GM23338 (cell line): ENCODE measurements at places on chromosomes 3 and 15. TPM values are rescaled to one million over a fixed set of nuclear protein-coding genes. Genes with fewer than 3 reads are reported as not detected.

Gene RASL12
- total RNA-seq = 20.1 and 27.7 TPM in 2 replicates

Gene ACKR4
- not detected in 2 replicates for total RNA-seq

Gene ROBO2
- total RNA-seq = 4.3 and 7.8 TPM in 2 replicates

Gene GOLGB1
- total RNA-seq = 19.8 and 34.5 TPM in 2 replicates

Gene TRAT1
- not detected in 2 replicates for total RNA-seq

Gene PLA2G4E
- total RNA-seq = not detected in 2 replicates

Gene MKRN3
- not detected in 2 replicates for total RNA-seq

Gene DPPA2
- 9.3 and 14.3 TPM in 2 replicates for total RNA-seq

Gene ABCC5
- total RNA-seq = 38.5 and 39.9 TPM in 2 replicates

Gene ALG1L2
- total RNA-seq = not detected in 2 replicates

DNA sequence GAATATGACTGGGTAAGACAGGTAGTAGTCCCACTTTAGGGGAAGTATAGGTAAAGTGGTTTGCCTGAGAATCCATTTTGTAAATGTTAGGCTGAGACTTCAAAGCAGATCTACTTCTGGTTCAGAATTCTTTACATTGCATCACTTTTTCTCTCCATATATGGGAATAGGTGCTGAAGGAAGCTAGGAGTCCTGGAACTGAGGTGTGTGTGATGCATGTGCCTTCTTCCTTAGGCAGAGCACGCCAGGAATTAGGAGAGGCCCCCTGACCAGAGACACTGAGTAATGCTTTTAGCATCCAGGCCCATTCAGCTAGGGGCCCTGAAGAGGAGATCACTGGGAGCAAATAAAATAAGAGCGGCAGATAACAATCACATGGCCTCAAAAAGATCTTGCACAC is 69.2 kb upstream of the DCP1A start:
- DNase-seq = peak; percentile 23

DNA sequence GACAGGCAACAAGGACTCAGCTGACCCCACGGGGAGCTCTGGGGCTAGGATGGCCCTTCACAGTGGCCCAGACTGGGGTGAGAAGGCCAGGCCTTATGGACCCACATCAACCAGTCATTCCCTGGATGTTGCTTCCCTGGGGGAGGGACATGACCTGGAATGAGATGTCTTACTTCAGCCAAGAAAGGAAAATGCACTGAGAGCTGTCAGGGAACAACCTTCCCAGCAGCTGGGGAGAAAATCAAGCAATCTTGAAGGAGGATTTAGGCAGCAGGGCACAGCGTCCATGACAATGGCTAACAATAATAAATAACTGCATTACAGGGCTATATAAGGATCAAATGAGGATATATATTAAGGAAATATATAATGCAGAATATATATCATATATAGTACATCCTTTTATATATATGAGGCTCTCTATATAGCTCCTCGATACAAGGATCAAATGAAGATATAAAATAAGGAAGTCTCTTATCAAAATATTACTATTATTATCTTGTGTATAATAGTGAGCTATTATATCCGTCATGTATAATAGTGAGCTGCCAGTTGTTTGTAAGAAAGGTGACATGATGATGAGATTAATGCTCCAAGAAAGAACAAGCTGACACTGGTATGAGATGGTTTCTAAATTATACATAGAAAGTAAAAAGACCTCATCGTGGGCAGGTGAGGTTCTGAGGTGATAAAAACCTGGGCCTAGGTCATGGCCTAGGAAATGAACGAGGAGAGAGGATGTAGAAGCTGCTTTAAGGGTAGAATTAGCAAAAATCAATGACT is 117.8 kb upstream of the LIPC start:
- DNase-seq = no peak

DNA sequence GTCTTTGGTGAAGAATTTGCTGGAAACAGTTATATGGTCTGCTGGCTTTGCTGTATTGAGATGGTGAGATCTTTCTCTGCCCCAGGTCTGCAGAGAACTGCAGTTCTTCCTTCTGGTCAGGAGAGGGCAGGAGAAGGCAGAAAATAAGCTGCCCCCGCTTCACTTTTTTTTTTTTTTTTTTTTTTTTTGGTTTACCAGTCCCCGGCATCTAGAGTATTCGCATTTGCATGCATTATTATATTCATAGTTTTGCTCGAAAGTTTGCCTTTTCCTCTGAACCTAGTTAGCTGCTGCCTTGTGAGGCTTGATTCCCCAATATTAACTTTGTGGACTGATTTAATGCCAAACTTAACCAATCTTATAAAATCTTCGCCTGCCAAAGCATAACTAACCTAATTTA is 10.6 kb upstream of the PARL start:
- peak; percentile 68 for DNase-seq

GRCh38 chr3:131233900-131234668 is 147.5 kb upstream of the NUDT16 start:
- DNase-seq = no peak

DNA sequence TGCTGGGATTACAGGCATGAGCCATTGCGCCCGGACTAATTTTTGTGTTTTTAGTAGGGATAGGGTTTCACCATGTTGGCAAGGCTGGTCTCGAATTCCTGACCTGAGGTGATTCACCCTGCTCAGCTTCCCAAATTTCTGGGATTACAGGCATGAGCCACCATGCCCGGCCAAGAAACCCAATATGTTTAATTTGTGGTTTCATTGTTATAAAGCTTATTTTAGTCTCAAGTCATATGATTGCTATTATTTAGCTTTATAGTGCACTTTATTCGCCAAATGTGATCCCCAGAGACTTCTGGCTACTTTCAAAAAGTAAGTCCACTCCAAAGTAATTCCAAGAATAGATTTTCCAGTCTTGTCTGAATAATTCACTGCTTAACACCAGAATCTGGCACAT is 19.3 kb upstream of the SLC4A7 start:
- no peak for DNase-seq

GRCh38 chr15:101338502-101339057 is 43.5 kb upstream of the SNRPA1 start:
- no peak for DNase-seq

GRCh38 chr3:26622621-26623418 is at the start of gene LRRC3B:
TSS of gene LRRC3B (plus strand) at chr3:26622772. CDS start at chr3:26709673, 86,901 bp downstream.
- DNase-seq = peak; percentile 86

DNA sequence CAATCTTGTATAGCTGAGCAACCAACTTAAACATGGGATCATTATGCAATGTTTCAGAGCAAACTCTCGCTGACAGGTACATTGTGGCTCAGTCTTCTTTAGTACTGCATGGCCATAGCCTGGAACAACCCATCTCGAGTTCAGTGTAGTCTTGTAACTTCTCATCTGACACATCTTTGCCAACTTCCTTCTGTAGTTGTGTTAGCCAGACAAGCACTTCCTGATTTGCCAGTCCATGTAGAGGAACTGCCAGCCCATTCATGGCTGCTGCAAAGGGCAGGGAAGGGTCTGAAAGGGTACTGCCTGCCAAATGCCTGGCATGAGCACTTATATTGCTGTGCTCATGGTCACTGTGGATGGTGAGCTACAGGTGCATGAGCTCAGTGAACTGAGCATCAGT is 49.2 kb upstream of the CCDC54 start:
- DNase-seq = no peak

- DNase-seq = peak; percentile 85
These were observed 33.4 kb downstream of the PRKCD start for GRCh38 chr3:53194210-53195065.

DNA sequence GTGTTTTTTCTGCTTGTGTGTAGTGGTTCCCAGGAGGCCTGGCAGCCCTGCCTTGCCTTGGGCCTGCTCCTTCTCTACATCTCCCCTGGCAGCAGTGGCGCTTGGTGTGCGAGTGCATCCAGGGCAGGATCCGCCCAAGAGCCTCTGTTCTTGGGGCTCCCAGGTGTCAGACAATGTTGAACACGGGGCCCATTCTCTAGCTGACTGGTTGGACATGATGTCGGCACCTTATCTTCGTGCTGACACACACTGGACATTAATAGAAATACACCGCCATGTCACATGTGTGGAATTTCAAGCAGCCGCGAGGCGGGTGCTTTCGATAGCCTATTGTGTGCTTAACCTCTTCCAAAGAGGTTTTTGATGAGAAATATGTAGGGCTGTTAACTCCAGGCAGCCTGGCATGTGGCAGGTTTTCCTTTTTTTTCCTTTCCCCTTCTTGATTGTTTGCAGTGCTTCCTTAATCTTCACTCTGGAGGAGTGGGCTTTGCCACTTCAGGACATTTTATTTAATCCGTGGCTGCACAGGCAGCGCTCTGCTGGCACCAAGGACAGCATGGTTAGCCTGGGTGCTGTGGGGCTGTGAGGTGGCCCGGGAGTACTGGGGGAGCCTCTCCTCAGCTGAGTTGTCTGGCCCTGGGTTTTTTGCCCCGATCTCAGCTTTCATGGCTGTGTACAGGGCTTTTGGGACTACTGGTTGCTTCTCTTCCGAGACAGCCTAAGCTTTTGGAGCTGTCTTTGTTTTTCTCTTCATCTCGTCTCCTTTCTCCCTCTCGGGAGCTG is 42.5 kb downstream of the CHCHD6 start:
- no peak for DNase-seq

DNA sequence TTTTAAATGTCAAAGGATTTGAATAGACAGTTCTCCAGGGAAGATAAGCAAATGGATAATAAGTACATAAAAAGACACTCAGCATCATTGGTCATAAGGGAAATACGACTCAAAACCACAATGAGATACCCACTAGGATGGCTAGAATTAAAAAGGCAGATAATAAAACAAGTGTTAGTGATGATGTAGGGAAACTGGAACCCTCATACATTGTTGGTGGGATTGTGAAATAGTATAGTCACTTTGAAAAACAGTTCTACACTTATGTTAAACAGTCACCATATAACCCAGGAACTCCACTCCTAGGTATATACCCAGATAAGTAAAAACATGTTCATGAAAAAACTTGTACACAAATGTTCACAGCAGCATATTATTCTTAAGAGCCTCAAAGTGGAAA is 72.5 kb downstream of the GPR156 start:
- no peak for DNase-seq

DNA sequence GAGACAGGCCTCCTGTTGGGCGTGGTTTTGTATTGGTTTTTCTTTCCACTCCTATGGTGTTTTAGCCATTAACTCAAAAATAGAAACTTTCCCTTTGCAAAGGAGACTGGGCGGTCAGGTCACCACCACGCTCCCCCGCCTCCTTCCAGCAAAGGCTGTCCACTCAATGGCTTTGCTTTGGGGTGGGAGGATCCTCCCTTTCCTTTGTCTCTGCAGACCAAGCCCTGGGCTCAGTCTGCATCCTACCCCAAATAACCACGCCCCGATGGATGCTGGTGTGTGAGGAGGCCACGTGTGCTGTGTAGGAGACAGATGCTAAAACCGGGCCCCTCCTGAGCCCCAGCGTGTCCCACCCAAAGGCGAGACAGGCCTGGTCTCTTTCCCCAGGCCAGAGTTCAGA is 68.5 kb downstream of the GRIP2 start:
- DNase-seq = no peak

- DNase-seq = no peak
These were observed 14.6 kb upstream of the ATP10A start for GRCh38 chr15:25877681-25878080.

DNA sequence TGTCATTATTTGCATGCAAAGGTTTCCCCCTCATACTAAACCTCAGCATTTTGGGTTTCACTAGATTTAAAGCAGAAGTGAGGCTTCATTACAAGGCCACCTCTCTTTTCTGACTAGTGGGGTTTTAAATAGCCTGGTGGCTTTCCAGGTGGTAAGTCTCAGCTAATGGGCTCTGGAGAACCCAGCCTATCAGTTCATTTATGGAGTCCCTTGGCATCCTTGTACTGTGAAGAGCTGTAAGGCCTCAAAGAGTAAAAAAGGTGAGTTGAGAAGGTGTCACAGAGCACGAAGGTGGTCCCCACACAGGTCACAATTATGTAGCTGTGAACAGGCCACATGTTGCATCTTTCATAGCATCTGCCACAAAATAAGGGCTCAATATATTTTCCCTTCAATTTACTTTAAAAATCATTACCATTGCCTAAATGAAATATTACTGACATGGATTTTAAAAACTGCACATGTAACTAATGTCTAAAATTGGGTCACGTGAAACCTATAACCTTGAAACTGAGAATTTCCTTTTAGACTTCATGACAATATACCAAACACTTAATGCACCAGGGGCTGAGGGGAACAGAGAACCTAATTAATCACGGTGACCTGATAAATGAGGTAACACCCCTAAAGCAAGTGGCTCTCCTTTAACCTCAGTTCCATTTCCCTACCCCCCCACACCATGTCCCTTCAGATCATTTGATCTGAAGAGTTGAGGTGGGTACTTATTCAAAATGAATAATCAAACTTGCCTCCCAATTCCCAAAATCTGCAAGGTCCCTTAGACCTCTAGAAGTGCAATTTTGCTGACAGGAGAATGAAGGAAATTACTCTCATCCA is 1.3 kb downstream of the NGLY1 start:
- no peak for DNase-seq

GRCh38 chr3:195863121-195864061 is 45.0 kb downstream of the TNK2 start:
- DNase-seq = peak; percentile 90

- DNase-seq = no peak
These were observed 34.8 kb upstream of the SFMBT1 start for GRCh38 chr3:53080612-53081205.

DNA sequence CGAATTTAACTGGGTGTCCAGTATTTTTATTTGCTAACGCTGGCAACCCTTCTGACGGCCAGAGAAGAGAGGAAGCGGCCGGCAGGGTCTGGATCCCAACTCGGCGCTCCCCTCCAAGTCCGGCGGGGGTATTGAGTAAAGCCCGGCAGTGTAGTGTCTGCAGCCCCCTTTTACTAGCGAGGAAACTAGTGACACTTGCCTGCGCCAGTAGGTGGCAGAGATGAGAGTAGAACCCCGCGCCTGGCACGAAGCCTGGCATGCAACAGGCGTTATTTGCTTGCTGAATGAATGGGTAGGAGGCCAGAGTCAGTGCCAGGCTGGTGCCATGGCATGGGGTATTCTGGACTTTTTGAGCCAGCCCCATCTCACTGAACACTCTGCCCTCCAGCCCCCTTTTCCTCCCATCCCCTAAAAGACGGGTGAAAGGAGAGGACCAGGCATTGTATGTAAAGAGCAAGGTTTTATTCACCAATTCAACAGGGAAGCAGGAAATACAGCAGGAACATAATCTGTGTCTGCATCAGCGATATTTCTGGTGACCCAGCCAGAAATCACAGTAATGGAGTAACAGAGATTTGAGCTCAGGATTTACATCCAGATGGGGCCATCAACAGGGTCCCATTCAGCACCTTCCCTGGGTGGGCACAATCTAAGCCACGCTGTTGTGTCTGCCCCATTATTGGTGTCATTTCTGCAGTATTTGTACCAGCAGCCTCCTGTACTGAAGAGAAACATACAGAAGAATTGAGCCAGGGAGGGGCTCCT is 788 bp upstream of the WDR73 start:
- peak; percentile 94 for DNase-seq

DNA sequence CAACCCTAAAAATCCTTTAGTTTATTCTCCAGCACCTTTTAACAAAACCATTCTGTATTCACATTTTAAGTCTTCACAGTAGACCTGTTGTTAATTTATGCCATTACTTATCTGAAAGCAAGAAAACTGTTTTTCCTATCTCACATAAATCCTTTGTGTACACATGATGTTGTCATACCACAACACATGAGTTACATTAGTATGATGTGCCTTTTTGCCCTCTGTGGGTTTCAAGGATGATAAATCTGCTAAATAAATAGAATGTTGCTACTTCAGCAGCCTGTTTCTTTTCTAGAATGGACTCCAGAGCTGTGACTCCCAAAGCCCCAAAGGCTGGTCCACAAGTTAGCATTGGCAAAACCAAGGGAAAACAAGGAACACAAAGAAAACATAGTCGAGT is 151.6 kb downstream of the SERPINI1 start:
- no peak for DNase-seq

- no peak for DNase-seq
These were observed 37.7 kb downstream of the MESD start for GRCh38 chr15:80951941-80952340.
